NCI-H1694 (cell line): ENCODE measurements at places on chromosomes 3 and 15.
A peak's percentile ranks its signal among the peaks of the same experiment; 100 is the strongest.

DNA sequence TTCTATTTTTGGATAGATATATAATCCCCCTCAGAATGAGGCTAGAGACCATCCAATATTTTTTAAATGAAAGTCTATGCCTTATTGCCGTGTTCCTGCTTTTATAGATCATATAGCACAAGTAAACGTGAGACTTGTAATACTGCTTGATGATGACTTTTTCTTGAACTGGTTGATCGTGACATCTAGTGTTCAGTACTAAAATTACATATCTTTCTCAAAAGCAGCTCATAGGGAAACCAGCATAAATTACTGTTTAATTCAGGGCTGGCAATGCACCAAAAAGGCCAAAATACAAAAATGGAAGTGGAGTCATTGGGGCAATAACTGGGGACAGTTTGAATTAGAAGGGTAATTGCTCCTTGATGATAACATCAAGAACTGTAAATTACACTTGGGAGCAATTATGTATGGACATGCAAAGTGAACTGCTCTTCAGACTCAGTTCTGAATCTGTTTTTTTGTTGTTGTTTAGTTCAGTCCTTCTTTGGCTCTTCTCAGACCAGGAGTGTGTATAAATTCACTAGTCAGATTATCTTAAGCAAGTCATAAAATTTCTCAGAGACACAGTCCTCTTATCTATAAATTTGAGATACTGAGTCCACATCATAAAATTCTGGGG lies 325.3 kb downstream of the THSD4 start:
- peak; percentile 53 for DNase-seq

DNA sequence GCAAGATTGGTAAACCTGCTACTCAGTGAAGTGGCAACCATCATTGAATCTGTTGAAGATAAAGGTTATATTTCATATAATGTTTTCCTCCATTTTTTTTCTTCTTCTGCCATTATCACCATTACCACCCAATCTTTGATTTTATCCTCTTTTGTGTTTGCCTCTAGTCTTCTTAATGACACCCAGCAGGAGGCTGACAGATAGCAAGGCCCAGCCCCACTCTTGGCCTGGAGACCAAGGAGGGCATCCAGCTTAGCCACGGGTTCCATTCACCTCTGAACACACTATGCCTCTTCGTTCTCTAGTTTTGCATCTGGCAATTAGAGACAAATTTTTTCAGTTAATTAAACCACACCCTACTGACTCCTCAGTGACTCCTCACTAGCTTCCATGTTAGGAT lies 129.7 kb downstream of the TPRG1 start:
- DNase-seq = no peak

- DNase-seq = no peak
These were observed 45.0 kb upstream of the CD96 start for GRCh38 chr3:111496894-111497559.

DNA sequence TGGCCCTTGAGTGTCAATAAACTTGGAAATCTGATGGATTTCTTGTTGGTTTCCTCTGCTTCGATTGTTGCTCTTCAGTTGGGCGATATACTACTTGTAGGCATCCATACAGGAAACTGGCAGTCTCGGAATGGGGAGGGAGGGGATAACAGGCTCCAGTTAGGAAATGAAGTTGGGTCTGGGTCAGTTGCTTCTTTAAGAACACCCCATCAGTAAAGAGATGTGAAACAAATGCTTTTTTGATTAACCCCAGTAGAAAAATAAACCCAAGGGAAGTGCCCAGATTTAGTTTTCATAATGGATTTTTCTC lies 681 bp downstream of the CHMP2B start:
- no peak for DNase-seq

DNA sequence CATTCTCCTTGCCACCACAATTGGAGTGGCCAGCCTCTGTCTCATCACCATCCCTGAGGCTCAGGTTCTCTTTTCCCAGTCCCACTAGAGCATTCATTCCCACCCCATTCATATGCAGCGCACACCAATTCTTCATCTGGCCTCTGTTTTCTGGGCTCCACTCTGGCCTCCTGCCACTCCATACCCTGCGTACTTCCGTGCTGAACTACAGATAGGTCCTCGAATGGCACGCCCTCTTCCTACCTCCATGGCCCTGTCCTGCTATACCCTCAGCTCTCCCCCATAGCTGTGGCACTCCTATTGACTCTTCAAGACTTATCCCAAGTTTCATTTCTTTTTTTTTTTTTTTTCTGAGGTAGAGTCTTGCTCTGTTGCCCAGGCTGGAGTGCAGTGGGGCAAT lies 25.9 kb downstream of the PAQR5 start:
- DNase-seq = no peak
